LoVo (cell line): ENCODE measurements at places on chromosomes 1 and 21.
A peak's percentile ranks its signal among the peaks of the same experiment; 100 is the strongest.

GRCh38 chr1:244092293-244092963 lies 41.3 kb downstream of the ZBTB18 start:
- peak; percentile 3 for DNase-seq

GRCh38 chr21:27649323-27649722 lies 682.4 kb upstream of the ADAMTS5 start:
- no peak for DNase-seq

DNA sequence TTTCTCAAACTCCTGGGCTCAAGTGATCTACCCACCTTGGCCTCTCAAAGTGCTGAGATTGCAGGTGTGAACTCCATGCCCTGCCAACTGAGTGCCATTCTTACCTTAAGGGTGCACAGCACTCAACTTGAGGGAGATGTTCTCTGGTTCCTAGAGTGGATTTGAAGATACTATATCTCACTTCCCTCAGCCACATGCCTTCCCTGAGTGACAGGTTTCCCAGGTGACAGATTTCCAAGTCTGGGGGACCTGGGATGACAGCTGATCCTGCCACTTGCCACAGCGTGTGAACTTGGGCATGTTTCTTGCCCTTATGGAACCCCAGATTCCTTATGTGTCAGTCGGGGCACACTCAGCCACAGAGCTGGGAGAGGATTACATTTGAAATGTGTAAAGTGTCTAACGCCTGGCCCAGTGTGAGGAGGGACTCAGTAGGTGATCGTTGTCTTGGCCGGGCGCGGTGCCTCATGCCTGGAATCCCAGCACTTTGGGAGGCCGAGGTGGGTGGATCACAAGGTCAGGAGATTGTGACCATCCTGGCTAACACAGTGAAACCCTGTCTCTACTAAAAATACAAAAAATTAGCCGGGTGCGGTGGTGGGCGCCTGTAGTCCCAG lies 29.6 kb upstream of the BTG2 start:
- DNase-seq = no peak

GRCh38 chr1:158101927-158102326 lies 78.8 kb upstream of the CD1D start:
- peak; percentile 61 for DNase-seq

DNA sequence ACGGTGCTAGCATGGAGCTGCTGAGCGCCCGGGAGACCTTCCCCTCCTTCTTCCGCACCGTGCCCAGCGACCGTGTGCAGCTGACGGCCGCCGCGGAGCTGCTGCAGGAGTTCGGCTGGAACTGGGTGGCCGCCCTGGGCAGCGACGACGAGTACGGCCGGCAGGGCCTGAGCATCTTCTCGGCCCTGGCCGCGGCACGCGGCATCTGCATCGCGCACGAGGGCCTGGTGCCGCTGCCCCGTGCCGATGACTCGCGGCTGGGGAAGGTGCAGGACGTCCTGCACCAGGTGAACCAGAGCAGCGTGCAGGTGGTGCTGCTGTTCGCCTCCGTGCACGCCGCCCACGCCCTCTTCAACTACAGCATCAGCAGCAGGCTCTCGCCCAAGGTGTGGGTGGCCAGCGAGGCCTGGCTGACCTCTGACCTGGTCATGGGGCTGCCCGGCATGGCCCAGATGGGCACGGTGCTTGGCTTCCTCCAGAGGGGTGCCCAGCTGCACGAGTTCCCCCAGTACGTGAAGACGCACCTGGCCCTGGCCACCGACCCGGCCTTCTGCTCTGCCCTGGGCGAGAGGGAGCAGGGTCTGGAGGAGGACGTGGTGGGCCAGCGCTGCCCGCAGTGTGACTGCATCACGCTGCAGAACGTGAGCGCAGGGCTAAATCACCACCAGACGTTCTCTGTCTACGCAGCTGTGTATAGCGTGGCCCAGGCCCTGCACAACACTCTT lies 1.1 kb downstream of the TAS1R3 start:
- DNase-seq = no peak

GRCh38 chr1:182119631-182120030 lies 58.1 kb upstream of the ZNF648 start:
- no peak for DNase-seq

DNA sequence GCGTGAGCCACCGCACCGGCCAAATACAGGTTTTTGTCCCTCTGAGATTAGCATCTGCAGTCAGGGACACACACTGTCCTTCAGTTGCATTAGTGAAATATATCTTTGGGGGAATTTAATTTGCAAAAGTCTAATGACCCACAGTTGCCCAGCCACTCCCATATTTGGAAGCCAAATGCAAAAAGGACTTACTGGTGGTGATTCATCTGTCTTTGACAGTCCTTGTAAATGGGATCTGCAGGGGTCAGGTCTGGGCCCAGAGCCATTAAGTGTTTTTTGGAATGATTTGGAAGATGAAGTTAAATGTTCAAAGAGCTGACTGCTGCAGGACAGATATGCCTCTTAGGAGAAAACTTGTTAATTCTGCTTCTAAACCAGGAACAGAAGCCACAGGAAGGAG lies 44.6 kb upstream of the DNASE2B start:
- peak; percentile 2 for DNase-seq

GRCh38 chr1:213415691-213416380 lies 364.8 kb downstream of the RPS6KC1 start:
- no peak for DNase-seq

DNA sequence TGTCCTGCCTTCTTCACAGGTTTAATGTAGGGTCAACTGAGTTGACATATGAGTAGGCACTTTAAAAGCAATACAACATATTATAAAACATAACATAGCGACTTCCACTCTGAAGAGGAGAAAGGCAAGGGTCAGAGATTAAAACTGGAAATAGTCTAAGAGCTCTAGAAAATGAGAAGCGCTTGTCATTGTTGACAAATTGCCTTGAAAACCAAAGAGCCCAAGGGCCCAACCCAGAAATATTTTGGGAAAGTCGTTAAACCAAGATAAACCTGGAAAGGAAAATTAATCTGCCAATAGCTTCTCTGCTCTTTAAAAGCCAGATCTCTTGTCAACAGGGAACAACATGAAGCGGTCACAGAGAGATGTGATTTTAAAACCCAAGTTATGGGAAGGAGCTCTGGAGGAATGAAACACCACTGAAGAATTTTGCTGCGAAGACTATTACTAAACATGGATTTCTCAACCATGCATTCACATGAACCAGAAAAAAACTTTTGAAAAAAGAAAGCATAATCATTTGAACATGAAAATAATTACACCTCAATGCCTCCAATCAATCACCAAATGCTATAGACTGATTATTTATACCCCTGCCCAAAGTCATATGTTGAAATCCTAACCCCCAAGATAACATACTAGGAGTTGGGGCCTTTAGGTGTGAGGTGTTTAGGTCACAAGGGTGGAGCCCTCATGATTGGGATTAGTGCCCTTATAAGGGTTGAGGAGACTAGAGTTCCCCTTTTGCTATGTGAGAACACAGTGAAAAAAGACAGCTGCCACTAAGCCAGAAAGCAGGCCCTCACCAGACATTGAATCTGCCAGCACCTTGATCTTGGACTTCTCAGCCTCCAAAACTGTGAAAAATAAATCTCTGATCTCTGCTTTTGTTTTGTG lies 33.0 kb upstream of the MTF1 start:
- no peak for DNase-seq

GRCh38 chr1:204126956-204127355 lies 24.9 kb downstream of the ETNK2 start:
- no peak for DNase-seq

- peak; percentile 86 for DNase-seq
These were observed 43.4 kb upstream of the SLC19A2 start for GRCh38 chr1:169529068-169529642.

DNA sequence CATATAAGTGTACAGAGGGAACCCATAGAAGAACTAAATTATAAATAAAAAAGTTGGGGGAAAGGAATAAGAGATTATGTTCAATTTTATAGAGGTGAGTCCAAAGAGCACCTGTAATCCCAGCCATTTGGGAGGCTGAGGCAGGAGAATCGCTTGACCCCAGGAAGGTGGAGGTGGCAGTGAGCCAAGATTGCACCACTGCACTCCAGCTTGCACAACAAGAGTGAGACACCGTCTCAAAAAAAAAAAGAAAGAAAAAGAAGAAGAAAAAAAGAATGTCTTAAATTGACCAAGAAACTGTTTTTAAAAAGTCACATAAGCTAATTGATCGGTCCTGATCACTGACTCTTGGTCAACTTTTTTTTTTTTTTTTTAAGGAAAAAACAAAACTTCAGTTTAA lies 19.1 kb upstream of the ATF3 start:
- DNase-seq = no peak

DNA sequence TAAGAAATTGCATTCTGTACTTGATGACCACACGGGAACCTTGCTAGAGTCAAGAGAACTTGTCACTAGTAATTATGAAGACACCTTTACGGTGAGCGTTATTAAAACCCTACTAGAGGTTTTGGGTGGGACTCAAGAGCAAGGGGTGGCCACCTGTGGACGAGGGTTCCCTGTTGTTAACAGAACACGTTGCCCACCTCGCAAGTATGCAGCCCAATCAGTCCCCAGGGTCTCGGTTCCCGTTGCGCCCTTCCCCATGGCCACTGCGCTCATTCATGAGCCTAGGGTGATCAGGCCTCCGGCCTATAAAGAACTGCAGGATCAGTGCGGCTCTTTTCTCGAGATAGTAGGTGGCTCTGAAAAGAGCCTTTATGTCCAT lies 30.2 kb upstream of the RNF187 start:
- DNase-seq = peak; percentile 8

- no peak for DNase-seq
These were observed 119.1 kb upstream of the GALNT2 start for GRCh38 chr1:229947968-229948367.
